Activated CD8-positive, alpha-beta memory T cell treated with anti-CD3 and anti-CD28 coated beads for 4 hours (primary cell): ENCODE measurements at places on chromosomes 1 and 21.

DNA sequence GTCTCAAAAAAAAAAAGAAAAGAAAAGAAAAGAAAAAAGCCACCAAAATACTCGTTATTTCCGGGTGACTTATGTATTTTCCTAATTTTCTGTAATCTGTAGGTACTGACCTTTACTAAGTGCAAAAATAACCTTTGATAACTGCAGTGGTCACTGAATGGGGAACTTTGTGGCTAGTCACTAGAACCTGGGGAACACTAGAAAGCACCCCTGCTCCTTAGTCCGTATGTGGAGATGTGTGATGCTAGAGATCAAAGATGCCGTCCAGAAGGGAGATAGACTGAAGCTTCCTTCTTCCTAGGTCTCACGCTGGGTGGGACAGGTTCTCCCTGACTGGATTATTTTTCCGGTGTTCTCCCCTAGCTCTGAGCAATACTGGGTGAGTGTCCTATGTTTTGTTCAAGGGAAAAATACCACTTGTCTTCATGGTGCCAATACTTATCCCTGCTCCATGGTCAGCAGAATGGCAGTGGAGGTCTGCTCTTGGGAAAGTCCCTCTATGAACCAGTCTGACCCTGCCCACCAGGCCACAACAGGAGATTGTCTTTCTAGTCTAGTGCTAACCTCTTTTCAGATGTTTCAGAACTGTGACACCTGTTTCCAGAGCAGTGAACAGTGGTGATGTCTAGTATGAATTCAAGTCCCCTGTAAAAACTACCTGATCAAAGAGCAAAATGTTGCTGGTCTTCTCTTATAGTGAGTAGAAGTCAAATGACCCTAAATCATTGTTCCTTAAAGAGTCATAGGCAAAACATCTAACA, 39.9 kb downstream of the GTF2B start:
- no peak for DNase-seq

DNA sequence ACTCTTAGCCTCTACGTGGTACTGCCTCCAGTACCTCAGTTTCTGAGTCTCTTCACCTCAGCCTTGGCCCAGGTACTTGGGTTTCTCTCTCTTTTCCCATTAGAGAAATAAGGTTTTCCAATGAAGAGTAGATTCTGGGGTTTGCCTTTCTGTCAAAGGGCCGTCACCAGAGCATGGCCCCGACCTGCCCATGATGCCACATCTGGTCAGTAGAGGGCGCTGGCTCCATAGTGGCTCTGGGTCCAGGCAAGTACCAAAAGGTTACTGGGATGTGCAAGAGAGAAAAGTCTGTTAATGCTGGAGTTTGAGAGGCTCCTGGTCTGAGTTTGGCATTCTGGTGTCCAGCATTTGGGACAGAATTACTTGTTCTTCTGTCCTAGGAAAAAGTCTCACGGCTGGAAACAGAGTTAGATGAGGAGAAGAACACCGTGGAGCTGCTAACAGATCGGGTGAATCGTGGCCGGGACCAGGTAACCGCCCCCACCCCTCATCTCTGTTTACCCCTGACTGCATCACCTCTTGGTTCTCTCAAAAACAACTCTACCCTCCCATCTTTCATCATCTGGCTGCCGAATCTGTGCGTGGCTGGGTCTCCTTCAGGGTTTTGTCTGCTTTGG, 5.3 kb upstream of the TUFT1 start:
- peak; percentile 44 for DNase-seq

GRCh38 chr1:225447650-225448089, 19.8 kb upstream of the LBR start:
- no peak for DNase-seq

DNA sequence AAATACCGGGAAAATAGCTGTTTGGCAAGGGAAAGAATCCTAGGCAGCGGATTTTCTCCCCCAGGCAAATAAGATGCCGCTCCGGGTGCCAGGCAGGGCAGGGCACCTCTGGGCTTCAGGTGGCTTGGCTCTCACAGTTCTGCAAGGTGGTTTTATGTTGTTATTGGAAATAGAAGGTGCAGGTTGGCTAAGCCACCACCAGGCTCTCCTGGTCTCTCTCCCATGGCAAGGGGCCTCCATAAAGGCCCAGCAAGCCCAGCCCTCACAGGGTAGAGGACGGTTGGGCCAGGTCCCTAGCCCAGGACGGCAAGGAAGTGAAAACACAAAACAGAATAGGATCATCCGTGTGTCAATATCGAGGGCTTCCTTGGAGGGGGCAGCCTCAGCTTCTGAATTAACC, 37.6 kb upstream of the GPR153 start:
- DNase-seq, result no peak

- no peak for DNase-seq
These were observed 660.6 kb upstream of the B3GALT2 start for GRCh38 chr1:193846876-193847604.

GRCh38 chr1:73537400-73537799, 660.6 kb downstream of the LRRIQ3 start:
- no peak for DNase-seq

- no peak for DNase-seq
These were observed 244.2 kb upstream of the HOOK1 start for GRCh38 chr1:59570524-59570923.

DNA sequence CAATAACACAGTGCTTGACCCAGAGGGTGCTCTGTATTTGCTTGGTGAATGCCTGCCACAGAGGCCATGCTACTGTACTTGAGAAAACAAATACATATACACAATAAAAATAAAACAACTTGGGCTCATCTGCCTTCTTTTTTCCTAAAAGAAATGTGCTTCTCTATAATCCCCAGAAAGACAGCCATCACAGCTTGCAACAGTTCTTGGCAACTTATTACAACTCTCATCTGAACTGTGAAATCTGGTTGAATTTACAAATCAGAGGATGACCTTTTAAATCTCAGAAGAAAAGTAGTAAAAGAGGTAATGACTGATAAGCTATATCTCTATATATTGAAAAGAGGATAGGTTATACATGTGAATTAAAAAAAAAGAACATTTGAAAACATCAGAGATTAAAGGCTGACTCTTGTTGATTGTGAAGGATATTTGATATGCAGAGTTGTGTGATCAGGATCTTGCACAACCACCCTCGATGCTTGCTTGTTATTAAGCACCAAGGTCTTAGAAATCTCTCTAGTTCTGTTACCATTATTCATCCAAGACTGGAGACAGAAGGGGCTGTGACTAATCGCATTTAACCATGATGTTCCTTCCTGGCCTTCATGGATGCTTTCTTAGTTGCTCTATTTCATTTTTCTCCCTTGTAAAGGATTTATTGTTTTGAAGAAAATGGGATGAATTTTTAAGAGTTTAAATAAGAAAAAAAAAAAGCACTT, 213.4 kb downstream of the APP start:
- no peak for DNase-seq

DNA sequence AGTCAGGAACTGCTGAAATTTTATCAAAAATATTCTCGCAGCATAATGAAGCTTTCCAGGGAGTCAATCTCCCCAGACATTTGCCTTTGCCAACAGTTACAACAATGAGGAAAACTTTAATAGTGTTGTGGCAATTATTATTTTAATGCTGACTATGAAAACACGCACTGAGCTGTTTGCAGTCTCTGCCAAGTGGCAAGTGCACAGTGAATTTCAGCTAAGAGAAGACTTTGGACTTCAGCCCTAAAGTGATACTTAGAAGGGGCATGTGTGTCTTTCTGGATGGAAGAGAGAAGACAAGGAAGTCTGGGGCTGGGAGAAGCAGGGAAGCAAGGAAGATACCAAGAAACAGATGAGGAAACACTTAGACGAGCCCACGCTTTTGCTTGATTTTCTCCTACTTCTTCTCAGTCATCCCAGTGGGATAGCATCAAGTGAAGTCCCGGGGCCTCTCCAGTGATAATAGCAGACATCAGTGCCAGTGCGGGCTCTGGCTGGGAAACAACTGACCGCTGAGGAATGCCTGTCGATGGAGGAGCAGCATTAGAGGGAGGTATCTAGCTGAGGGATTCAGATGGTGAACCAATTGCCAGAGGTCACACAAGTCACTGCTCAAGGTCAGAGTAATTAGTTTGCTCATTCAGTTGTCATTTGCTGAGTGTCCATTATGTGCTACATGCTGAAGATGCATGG, 196.3 kb downstream of the TTLL7 start:
- DNase-seq, result no peak

GRCh38 chr21:35163411-35163810, 114.3 kb upstream of the RUNX1 start:
- DNase-seq, result no peak

- no peak for DNase-seq
These were observed 8.0 kb upstream of the C1orf159 start for GRCh38 chr1:1123581-1124507.
